ENCODE measurements at places on chromosomes 1 and 21. TPM values are rescaled to one million over a fixed set of nuclear protein-coding genes. Genes with fewer than 3 reads are reported as not detected.

- DNase-seq, result no peak
Observed at GRCh38 chr1:218301217-218301616, 16.1 kb downstream of the RRP15 start.

GRCh38 chr1:80083892-80084291, 1077.4 kb upstream of the ADGRL4 start:
- DNase-seq, result no peak

GRCh38 chr1:21232044-21232443, 55.3 kb upstream of the EIF4G3 start:
- no peak for DNase-seq

HAO2 gene
- not detected for total RNA-seq

ARHGAP30 gene
- 4.7 TPM for total RNA-seq
